Regular cardiac myocyte (primary cell): ENCODE measurements at places on chromosomes 1 and 21. TPM values are rescaled to one million over a fixed set of nuclear protein-coding genes. Genes with fewer than 3 reads are reported as not detected.

STIL gene
- 4.2 and 13.0 TPM in 2 replicates for total RNA-seq

OLFM3 gene
- not detected in 2 replicates for total RNA-seq

HCRTR1 gene
- under 0.01 TPM in 1 of 2 replicates, not detected in the other for total RNA-seq

MRPL9 gene
- total RNA-seq = 52.7 and 99.5 TPM in 2 replicates

FCRL1 gene
- not detected in 2 replicates for total RNA-seq

ASCL5 gene
- total RNA-seq = under 0.01 TPM in 1 of 2 replicates, not detected in the other
